RKO (cell line): ENCODE measurements at places on chromosomes 1 and 21.

GRCh38 chr1:4971666-4972065 is 317.3 kb downstream of the AJAP1 start:
- DNase-seq = no peak

DNA sequence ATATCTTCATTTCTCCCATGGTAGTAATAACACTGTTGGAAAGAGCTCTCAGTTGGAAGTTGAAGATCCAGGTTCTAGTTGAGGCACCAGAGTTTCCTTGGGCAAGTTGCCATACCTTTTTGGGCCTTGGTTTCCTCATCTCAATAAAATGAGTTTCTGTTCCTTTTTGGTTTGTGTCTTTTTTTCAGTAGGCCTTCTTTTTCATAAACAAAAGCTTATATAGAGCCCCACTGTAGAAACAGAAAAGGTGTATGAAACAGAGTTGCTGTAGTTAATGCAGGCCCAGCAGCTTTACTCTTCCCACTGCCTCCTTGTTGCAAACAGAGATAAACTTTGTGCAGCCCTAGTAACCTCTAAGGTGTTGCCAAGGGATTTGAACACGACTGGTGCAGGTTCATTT is 41.7 kb downstream of the WNT4 start:
- no peak for DNase-seq

- no peak for DNase-seq
Measured at GRCh38 chr1:74812180-74812541, 79.2 kb downstream of the TYW3 start.

- no peak for DNase-seq
Measured at GRCh38 chr1:7962014-7962335, 464 bp downstream of the PARK7 start.

DNA sequence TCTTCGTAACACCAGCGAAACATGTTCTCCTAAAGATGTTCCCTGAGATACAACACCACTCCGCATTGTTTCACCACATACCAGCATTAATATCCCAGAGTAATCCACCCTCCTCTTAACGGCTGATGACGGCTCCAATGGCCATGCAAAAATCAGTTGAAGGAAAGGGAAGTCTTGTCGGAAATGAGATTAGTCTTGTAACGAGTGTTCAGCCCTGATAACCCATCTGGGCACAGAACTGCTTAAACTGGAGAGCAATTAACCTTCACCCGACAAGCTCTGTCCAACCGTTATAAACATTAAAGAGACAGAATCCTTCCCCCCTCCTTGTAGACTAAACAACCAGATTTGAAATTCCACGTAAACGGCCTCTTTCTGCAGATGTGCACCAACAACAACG is 21.9 kb downstream of the ERG start:
- DNase-seq = no peak

GRCh38 chr1:236553370-236553769 is 29.6 kb downstream of the LGALS8 start:
- no peak for DNase-seq

DNA sequence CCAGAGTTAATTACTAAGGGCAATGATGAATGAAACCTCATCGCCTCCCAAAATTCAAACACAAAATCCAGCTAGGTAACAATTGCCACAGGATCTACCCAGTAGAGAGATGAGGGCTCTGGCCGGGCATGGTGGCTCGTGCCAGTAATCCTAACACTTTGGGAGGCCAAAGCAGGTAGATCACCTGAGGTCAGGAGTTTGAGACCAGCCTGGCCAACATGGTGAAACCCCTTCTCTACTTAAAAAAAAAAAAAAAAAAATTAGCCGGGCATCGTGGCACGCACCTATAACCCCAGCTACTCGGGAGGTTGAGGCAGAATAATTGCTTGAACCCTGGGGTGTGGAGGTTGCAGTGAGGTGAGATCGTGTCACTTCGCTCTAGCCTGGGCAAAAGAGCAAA is 15.8 kb downstream of the CD2 start:
- DNase-seq = no peak

- DNase-seq = no peak
Measured at GRCh38 chr1:192566657-192567056, 8.9 kb upstream of the RGS1 start.

DNA sequence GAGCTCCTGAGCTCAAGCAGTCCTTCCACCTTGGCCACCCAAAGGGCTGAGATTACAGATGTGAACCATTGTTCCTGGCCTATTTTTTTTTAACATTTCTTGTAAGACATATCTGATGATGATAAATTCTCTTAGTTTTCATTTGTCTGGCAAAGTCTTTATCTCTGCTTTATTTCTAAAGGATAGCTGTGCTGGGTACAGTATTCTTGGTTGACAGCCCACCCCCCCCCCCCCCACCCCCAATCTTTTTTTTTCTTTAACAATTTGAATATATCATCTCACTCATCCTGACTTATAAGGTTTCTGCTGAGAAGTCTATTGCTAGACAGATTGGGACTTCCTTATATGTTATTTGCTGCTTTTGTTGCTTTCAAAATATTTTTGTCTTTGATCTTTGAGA is 51.3 kb downstream of the PKN2 start:
- no peak for DNase-seq

DNA sequence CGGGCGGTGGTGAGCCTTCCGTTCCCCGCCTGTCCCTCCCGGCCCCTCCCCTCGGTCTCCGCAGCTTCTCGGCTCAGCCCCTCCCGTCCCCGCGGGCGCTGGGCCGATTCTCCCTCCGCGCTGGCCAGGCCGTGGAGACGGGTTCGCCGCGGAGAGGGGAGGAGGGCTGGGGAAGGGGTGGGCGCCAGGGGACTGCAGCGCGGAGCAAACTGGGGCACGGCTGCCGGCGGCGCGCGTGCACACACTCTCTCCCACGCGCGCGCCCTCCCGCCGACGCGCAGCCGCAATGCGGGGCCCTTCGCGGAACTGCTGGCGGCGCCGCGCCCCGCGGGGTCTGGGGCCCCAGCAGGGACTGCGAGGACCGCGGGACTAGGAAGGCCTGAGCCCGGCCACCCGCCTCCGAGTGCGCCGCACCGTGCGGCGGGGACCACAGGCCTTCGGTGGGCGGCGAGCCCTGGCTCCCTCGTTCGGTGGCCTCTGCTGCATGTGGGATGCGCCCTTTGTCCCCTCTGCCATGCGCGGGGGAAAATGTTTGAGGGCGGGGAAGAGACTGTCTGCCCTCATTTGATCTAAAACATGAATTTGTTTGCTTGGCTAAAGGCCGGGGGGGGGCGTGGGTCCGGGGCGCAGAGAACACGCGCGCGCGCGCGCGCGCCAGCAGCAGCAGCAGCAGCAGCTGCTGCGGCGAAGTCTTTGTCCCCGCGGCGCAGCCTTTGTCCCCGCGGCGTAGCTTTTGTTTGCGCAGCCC is 90.7 kb upstream of the VAMP3 start:
- peak; percentile 57 for DNase-seq

DNA sequence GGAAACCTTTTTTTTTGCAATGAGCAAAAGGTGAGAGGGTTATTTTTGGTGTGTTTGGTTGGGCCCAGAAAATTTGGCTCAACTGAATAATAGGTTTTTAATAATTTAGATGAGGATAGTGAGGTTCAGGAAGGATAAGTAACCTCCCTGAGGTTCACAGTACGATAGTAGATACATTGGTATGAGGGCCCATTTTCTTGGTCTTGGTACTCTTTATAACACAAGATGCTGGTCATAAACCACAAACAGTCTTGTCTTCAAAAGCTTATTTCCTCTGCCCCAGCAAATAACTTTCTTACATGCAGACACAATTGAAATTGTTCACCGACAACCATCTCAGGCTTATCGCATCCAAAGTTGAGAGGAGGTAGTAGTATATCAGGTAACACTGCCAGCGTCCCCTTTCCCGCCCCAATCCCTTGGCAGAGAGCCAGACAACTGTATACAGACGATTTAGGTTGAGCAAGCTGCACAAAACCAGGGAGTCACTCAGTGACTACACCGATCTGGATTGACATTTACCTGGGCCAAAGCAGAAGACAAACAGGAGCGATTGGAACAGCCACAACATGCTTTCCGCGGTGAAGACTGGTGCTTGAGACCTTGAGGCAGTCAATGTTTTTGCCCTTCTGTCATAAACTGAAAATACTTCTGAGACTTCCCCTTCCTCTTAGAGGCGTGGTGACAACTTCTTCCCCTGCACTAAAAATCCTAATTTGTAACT is at the start of gene SLAMF6:
SLAMF6 (minus strand) TSS at position 634 of the 724 bp plus-strand sequence; CDS start at position 571, 63 bp downstream.
- DNase-seq = no peak

- no peak for DNase-seq
Measured at GRCh38 chr1:231045286-231045685, 5.2 kb upstream of the FAM89A start.

GRCh38 chr1:117886101-117886795 is 43.2 kb downstream of the GDAP2 start:
- DNase-seq = no peak

- peak; percentile 57 for DNase-seq
Measured at GRCh38 chr1:71093938-71094337, 13.1 kb upstream of the ZRANB2 start.

DNA sequence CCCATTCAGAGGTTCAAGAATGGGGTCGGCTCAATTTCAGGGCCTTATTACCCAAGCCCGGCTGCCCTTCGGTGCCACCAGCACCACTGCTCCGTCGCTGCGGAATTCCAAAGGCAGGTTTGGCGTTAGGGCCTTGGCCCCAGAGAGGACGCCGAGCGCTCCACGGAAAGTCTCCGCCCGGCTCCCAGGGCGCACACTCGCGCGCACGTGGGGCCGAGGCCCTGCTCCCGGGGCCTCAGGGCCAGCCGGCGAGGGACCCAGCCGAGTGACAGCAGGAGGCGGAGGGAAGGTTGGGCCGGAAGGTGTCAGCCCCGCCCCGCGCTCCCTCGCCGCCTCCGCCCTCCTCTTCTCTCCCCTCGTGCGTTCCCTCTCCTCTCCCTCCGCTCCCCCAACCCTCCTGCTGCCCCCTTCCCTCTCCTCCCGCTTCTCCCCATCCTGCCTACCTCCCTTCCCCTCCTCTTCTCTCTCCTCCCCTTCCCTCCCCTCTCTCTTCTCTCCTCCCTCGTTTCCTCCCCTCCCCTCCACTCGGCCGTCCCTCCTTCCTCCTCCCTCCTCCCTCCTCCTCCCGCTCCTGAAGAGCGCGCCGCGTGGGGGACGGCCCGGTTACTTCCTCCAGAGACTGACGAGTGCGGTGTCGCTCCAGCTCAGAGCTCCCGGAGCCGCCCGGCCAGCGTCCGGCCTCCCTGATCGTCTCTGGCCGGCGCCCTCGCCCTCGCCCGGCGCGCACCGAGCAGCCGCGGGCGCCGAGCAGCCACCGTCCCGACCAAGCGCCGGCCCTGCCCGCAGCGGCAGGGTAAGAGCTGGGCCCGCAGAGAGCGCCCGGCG is at the start of gene ETS2:
ETS2 (plus strand) TSS at position 602 of the 825 bp plus-strand sequence. CDS start 4,106 bp downstream, outside the sequence.
- peak; percentile 83 for DNase-seq

GRCh38 chr1:193674292-193674944 is 488.0 kb upstream of the B3GALT2 start:
- no peak for DNase-seq
